ENCODE measurements at places on chromosomes 5 and 9.

- no peak for DNase-seq
Observed at GRCh38 chr5:172843825-172844576, 9.9 kb downstream of the ERGIC1 start.

GRCh38 chr9:73157811-73158210 lies 6.1 kb downstream of the ANXA1 start:
- DNase-seq, result no peak

GRCh38 chr5:77849308-77849900 lies 73.3 kb upstream of the TBCA start:
- DNase-seq, result no peak

GRCh38 chr5:166369807-166370206 lies 1921.6 kb upstream of the WWC1 start:
- DNase-seq, result no peak

- no peak for DNase-seq
Observed at GRCh38 chr5:9282211-9282610, 263.7 kb downstream of the SEMA5A start.

DNA sequence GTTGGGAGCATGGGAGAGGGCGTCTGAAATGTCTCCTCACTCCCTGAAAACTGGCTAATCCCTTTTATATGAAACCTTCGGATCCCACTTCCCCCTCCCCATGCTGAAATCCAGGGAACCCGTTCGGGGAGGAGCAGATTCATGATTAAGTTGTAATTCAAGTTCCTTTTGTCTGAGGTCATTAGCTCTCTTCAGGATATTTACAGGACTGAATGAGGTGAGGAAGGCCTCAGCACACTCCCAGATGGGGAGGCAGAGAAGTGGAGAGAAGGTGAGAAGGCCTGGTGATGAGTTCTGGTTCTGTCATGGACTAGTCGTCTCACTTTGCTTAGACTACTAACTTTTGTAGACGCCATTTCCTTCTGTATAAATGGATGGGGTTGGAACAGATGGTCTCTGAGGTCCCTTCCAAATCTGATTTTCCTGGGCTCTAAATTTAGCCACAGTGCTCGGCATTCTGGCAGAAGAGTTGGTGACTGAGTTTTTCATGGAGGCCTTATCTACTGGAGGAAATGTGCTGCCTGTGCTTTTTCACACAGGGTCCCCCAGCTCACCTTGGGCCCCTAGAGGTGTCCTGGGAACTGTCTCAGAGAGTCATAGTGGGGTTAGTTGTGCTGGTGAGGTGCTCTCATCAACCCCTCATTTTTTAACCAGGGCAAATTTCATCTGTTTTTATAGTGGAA lies 62.3 kb downstream of the PRDM6 start:
- DNase-seq, result no peak

- DNase-seq, result no peak
Observed at GRCh38 chr9:131645078-131645776, 94.6 kb downstream of the RAPGEF1 start.

DNA sequence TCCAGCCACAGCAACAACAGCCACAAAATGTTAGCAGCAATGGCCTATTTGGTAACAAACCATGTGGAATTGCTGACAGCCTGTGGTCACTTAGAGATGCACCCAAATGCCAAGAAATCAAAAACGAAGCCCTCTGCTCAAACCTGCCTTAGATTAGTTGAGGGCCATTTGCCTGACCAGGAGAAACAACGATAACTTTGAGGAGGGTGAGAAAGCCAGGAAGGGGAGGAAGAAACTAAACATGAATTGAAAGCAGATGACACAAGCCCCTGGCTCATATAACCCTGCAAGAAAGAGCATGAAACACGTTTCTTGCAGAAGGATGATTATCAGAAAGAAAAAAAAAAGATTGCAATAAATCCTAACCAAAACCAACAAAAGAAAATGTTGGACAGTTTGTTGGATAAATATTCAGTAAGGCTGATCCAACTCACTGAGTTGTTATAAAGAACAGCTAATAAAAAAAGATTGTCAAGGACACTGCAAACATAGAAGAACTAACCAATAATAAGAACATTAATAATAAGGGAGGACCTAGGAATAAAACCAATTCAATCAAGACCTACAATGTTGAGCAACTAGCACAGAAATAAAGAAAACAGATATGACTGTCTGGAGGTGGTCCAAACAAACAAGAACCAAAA lies 140.5 kb upstream of the SLC30A5 start:
- no peak for DNase-seq

DNA sequence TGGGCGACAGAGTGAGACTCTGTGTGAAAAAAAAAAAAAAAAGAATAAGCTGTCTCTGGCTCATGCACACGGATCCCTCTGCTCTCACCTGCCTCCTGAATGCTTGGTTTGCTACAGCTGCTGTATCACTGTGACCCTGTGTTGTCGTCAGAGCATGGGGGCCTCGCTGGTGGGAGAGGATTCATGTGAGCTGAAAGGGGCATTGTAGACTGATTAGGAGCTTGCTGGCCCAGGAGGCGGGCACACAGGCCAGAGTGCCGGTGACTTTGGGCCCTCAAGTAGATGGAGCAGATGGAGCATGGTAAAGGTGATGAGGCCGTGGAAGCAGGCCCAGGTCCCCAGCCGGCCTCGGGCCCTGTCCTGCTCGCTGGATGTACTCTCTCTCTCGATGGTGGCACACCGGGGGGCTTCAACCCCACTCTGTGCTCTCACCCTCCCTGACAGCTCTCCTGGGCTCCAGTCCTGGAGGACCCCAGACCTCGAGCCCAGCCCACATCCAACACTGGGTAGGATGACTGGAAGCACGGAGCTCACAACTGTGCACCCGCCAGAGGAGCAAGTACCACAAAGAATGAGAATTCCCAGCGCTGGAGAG lies 7.1 kb downstream of the FLT4 start:
- no peak for DNase-seq

GRCh38 chr5:179295778-179296149 lies 49.5 kb downstream of the ADAMTS2 start:
- no peak for DNase-seq

- peak; percentile 92 for DNase-seq
Observed at GRCh38 chr9:129868872-129869486, 33.7 kb downstream of the USP20 start.

- no peak for DNase-seq
Observed at GRCh38 chr5:124627815-124628595, 118.4 kb downstream of the ZNF608 start.

DNA sequence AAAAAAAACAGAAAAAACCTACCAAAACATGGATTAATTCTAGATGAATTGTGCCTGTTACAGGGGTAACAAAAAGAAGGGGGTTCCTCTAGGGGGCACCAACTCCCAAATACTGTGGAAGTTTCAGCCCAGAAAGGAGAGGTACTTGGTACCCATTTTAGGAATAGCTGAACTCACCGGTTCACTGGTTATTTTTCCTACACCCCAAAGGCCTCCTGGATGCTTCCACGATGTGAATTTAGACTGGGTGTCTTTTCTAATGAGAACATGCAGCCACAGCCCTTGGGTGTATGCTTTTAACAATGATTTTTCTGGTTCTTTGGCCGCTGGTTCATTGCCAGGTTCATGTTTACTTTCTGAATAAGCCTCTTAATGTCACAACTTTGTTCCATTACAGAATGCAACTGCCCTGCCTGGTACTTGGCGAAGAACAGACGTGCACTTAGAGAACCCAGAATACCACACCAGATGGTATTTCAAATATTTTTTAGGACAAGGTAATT lies 46.7 kb downstream of the GARNL3 start:
- peak; percentile 6 for DNase-seq

DNA sequence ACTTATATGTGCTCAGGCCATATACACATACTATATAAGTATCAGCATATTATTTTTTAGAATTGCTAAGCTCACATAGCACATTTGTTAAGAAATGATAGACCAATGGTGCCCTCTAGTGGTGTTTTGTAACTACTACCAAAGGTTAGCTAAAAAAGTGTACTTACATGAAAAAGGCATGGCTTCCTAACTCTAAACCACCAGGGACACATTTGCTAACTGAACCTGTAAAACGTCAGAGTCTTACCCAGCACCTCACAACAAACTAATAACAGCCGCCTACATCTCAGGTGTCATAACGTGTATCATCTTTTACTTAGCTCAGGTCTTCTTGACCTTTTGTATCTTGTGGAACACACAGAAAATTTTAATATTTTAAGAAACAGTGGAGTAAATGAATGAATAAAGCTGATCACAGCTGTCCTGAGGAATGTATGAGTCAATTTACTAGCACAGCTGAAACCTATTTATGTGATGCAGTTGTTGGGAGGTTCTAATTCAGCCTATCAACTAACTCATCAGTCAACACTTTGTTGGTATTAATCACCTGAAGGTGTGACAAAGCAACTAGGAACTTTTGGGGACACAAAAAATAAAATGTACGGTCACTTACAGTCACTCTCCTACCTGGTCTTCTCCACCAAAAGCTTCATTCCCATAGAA lies 72.9 kb downstream of the BAAT start:
- no peak for DNase-seq

GRCh38 chr5:81757404-81757803 lies 6.5 kb upstream of the SSBP2 start:
- DNase-seq, result no peak

GRCh38 chr5:147092044-147092443 lies 142.8 kb upstream of the STK32A start:
- no peak for DNase-seq

DNA sequence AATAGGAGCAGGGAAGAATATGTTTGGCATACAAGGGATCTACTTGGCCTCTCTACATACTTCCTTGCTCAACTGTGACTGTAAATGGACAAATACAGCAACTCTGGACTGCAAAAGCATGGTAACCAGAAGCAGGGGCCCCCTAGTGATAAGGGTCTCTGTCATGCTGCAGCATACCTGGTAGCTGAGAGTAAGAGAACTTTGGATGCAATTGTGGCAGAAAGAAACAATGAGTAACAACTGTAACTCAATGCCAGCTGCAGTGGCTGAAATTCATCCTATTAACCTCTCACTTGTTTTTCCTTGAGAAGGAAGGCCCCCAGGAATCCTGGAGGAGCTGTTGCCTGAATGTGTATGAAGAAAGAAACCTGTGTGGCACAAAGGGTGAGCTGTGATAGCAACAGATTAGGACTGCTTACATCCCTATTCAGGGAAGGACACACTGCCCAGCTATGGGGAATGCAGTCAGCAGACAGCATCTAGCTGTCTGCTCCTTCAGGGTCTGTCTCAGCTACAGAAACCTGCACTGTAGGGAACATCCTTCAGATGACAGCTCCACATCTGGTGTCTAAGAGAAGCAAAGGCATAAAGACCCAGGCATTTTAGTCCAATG lies 468.1 kb upstream of the ACTBL2 start:
- DNase-seq, result no peak

DNA sequence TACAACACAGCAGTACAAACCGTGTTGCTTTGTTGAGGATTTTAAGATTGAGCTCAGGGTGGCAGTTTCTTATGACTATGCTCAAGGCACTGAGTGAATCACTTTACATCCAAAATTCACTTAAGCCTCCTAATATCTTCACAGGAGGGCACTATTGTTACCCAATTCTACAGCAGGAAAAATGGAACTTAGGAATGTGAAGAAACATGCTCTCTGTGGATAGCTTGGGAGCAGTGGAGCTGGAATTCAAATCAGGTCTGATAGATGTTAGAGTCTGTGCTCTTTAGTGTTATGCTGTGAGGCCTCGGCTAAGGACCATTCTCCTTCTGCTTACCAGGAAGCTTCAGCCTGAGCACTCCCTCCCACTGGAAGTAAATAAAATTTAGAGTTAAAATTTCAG lies 18.7 kb upstream of the HMHB1 start:
- DNase-seq, result no peak

- no peak for DNase-seq
Observed at GRCh38 chr5:149400304-149400703, 21.2 kb upstream of the IL17B start.

DNA sequence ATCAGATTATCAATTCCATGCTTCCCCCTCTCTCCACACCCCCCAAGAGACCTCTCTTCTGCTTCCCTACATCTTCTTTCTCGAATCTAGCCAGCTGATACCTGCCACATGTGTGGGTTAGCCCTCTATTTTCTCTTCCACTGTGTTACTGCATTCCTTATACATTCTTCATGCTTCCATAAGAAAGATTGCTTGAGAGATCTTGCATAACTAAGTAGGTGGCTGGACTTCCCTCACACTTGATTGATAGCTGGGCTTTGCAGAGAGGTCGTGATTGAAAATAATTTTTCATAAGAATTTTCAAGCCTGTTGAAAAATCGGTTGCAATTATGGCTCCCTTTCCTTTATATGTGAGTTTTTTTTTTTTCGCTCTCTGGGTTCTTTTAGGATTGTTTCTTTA lies 33.0 kb upstream of the PANK3 start:
- DNase-seq, result no peak

GRCh38 chr5:120806202-120806601 lies 342.1 kb downstream of the PRR16 start:
- DNase-seq, result no peak

- DNase-seq, result no peak
Observed at GRCh38 chr5:173913686-173914321, 25.7 kb downstream of the CPEB4 start.

DNA sequence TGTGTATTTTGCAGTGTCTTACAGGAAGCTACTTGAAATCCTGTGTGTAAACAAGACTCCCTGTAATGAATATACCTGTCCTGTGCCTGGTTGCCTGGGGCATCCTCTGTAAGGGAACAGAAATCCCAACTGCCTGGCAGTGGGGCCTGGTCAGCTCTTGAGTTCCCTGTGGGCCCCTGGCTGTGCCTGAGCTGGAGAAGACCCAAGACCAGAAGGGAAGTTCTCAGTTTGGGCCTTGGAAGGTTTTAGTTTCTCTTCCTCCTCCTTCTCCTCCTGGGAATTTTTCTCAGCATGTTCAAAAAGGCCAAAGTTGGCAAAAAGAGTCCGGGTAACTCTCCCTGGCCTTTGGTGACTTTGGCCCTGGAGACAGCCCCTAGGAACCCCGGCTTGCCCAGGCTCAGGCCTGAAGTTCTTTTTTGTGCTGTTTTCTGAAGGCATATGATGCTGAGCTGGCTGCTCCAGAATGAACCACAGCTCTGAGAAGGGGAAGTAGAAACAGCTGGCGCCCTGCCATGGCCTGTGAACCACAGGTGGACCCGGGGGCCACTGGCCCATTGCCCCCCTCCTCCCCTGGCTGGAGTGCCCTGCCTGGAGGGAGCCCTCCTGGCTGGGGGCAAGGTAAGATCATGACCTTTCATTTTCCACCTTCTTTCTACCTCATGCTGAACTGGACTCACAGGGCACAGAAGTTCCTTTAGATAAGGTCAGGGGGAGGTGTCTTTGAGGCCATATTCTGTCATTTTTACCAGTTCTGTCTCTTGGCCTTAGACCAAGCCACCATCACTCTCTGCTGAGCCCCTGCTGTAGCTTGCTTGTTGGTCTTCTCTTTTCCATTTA lies 5.8 kb downstream of the TMEM268 start:
- DNase-seq, result no peak
